ENCODE measurements at places on chromosomes 5 and 9.

DNA sequence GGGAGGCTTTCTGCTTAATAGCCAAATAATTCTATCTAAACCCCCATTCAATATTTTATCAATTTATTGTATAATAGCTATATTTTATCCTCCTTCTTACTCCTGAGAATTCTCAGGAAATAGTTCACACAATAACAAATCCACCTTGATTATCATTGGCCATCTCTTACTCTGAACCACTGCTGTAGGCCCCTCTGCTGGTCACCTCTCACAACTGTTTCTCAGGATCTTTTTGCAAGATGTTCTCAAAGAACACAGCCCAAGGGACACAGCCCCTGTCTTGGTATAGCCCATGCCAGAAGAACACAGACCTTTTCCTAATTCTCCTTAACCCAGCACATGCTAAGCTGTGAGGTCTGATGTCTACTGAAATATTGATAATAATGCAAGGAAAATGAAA, 74.9 kb upstream of the HTR4 start:
- no peak for DNase-seq

- no peak for DNase-seq
Measured at GRCh38 chr5:19987612-19988361, at the start of gene CDH18. CDH18 (minus strand) TSS chr5:19988200; CDS start chr5:19838986, 149,214 bp downstream.

GRCh38 chr5:10595672-10596309, 31.9 kb downstream of the ANKRD33B start:
- DNase-seq = no peak

DNA sequence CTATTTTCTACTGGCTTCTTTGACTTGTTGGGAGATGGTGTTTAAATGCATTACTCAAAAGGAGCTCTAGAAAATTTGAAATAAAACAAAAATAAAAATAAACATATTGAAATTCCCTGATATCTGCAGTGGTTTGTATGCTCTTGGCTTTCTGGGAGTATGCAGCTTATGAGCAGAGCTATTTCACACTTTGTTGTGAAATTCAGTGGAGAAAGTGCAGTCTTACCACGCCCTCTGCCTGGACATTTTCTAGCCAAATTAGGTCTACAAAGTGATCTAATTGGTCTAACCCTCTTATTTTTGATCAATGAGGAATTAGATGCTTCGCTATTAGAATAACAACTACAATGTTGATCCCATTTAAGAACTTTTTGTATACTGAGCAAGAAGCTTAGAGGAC, 66.8 kb downstream of the INSYN2B start:
- DNase-seq = no peak

- DNase-seq = no peak
Measured at GRCh38 chr5:169003721-169004541, 297.0 kb downstream of the SLIT3 start.

- DNase-seq = no peak
Measured at GRCh38 chr9:85430659-85431338, 311.0 kb downstream of the AGTPBP1 start.

- no peak for DNase-seq
Measured at GRCh38 chr5:143316844-143317631, 86.4 kb downstream of the NR3C1 start.

DNA sequence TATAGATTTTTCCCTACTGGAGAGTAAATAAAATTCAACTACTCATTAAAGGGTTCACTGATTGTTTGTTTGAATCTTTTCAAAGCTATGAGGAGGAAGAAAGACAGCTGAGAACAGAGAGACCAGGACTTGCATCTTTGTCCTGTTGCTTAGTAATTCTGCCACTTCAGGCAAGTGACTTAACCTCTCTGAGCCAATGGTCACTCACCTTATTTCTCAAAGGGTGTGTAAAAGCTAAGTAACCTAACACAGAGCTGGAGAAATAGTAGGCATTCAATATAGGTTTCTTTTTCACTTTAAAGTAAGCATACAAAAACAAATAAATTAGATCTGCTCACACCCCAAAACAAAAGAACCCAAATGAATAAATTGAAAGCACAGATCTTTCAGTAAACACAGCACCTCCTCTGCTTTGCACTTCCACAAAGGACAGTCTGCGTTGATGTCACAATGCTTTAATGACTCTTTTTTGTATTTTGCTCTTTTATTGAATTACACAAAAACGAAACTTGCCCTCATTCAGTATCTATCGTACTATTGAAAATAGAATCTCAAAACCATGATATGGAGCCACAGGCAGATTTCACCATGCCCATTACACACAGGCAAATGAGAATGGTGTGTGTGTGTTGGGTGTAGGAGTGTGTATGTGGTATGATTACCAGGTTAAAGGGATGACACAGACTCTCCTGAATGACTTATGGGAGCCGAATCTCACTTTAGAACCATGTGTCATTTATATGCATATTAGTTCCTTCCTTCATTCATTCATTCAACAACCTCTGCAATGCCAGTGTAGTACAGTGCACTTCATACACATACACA, 166.0 kb downstream of the EBF1 start:
- DNase-seq = no peak

GRCh38 chr5:179284751-179285631, 60.3 kb downstream of the ADAMTS2 start:
- no peak for DNase-seq

GRCh38 chr9:2336055-2336454, 285.5 kb upstream of the VLDLR start:
- DNase-seq = no peak

DNA sequence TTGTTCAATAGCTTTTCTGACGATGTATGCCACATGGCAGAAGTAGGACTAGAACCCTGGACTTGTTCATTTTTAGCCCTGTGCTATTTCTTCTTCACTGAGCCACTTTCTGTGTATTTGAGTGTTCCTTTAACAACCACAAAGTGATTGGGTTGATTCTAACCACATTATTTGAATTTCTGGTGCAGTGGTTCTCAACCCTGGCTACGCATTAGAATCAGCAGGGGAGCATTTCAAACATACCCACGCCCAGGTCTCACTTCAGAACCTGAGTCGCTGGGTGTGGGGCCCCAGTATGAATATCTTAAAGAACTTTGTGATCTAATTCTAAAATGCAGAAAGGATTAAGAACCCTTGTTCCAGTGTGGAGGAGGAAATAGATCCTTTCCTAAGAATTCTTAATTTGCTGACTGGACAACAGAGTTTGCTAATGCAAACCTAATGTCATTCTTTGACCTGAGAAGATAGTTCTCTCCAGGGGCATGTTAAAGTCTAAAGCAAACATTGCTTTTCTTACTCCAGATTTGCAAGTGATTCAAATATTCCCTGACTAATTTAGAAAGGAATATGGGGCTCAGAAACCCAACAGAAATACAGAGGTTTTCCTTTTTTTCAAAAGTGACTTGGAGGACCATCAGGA, 75.4 kb upstream of the GDNF start:
- no peak for DNase-seq

DNA sequence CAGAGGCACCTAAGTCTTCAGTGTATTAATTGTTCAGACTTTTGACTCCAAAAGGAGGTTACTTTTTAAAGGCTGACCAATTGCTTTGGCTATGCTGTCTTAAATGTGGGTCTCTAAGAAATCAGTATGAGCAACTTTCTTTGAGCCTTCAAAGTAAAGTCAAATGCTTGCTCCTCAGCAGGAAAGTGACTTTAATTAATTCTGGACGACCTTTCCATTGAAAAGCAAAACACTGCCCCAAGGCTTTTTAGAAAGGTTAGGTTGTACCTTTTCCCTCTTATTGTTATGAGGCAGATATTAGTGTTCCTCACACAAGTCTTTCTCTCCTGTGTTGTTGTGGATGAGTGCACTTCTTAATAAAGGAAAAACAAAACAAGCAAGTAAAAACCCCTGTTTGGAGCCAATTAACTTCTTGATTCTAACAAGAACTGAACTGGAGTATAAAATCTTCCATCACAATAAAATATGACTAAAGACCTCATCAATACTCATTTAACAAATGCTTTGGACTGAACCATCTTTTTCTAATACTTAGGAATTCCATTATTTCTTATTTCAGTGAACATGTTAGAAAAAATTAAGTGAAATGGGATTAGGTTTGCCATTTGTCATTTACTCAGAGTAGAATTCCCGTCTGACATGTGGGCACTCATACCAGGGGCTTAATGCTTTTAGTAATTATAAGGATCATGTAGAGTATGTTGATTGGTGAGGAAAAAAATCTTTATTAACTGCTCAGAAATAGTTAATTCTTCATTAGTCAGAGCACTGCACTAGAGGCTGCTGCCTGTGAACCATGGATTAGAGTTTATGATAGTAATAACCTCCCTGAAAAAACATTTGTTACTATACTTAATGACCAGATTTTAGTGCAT, 159.1 kb upstream of the ZNF608 start:
- DNase-seq = no peak

DNA sequence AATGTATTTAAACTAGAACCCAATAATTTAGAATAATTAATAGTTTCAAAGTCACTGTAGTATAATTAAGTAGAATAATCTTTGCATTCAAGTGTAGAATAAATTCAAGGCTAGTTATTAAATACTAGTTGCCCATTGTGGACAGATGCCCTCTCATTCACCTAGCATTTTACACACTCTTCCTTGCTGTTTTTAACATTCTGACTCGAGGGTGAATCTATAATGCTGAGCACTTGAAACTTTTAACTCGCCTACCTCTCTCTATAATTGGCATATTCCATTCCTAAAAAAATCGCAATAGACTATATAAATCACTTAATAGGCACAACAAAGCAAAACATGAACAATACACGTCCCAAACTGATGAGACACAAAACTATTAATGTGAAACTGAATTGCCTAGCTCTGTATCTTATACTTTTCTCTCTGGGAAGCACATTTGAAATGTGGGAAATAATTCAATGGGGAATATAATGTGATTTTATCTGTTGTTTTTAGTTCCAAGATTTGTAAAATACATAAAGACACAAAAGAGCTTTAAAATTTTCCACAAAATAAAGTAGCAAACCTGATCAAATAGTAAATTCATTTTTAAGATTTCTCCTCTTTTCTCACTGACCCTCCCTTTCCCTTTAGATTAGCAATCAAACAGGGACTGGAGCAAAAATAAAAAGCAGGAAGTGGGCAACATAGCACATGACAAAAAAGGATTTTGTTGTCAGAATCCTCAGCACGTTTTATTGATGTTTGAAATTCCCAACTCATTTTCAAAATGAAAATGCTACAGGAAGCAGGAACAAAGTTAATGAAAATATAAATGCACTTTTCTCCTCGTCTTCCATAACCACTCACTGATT, 295.6 kb downstream of the PDE4D start:
- no peak for DNase-seq

DNA sequence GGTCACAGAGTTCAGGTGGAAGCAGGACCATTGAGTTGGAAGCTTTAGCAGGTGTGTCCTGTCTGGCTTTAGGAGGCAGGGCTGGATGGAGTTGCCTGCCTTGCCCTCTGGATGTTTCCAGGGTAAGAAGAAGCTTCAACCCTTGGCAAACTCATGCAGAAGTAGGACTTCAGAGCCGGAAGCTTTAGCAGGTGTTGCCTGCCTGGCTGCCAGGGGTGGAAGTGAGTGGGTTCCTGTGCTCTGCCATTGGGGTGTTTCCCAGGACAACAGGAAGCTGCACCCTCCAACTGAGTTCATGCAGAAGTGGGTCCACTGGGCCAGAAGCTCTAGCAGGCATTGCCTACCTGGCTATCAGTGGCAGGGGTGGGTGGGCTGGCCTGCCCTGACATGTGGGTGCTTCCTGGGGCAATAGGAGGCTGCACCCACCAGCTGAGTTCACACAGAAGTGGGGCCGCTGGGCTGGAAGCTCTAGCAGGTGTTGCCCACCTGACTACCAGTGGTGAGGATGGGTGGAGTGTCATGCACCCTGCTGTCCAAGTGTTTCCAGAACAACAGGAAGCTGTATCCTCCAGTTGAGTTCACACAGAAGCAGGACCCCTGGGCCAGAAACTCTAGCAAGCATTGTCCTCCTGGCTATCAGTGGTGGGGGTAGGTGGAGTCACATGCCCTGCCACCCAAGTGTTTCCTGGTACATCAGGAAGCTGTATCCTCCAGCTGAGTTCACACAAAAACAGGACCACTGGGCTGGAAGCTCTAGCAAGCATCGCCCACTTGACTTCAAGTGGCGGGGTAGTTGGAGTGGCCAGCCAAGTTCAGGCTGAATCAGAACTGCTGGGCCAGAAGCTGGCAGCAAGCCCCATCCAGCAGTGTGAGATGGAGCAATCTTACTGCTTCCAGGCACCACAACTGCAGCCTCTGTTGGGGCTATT, 24.6 kb downstream of the LOX start:
- DNase-seq = no peak

DNA sequence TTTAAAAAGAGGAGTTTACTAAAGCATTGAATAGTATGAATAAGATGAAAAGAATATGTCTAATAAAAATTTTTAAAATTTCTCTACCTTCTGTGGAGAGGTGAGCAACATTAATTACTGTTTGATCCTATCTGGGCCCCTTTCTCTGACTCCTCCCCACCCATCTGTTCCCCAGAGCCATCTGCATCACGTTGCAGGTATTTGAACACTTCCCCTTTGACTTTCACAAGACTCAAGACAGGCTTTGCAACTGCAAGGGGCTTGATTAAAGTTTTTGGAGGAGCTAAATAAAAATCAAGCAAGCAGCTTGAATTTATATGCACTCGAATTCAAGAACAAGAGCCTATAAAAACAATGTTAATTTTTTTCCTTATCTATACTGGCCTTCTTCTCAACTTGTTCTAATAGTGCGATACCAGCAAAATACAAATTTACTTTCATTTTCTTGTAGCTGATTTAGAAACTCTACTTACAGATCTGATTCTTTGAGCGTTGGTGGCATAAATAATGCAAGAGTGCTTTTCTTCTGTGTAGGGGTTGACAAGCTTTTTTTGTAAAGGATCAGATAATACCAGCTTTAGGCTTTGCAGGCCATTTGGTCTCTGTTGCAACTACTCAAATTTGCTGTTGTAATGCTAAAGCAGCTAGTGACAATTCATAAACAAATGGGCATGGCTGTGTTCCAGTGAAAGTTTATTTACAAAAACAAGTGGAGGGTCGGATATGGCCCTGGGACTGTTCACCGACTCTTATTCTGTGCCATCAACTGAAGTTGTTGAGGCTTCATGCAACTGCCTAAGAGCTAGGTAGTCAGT, 21.2 kb downstream of the TXNDC8 start:
- DNase-seq = no peak

DNA sequence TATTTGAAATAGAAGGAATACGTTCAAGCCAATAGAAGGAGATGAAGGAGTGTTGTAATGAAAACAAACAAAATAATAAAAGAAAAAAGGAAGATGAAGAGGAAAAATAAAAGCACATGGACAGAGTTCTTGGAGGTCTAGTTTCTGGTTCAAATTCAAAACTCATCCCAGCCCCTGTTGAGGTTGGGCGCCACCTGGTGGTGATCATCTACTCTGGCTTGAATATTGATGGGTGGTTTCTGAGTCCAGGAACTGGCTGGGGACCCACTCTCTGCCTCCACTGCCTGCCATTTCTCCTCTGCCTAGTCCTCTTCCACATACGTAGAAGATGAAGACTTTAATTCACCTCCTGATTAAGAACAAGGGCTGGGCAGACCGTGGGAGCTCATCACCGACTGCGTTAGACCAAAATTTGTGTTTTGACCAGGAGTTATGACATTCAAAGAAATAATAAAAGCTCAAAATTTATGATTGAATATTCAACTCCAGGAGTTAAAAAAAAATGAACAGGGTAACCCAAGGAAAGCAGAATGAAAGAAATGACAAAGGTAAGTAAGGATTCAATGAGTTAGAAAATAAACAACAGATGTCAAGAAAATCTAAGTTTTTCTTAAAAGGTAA, 99.0 kb upstream of the SLC1A3 start:
- peak; percentile 60 for DNase-seq

Data from activated CD4-positive, alpha-beta T cell treated with anti-CD3 and anti-CD28 coated beads, Interleukin-2, amount 50 U/mL, for 24 hours (primary cell).